Immature natural killer cell (primary cell): ENCODE measurements at places on chromosomes 4 and X. TPM values are rescaled to one million over a fixed set of nuclear protein-coding genes. Genes with fewer than 3 reads are reported as not detected.

Gene PABPC1L2B
- polyA plus RNA-seq = not detected

GRCh38 chr4:175238827-175239517, 320.8 kb downstream of the ADAM29 start:
- DNase-seq = no peak

DNA sequence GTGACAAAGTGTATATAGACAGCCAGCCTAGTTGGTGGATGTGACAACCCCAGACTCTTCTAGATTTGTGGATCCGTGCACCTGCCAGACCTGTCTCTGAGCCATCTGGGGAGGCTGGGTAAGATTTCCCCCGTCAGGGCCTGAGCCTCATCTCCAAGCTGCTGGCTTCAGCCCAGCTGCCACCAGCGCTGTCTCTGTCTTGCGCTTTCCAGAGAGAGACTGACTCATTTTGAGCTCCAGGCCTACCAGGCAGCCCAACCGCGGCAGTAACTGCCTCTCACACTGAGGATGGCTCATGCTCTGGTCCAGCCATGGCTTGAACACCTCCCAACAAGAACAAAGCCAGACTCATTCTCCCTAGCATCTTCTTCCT, 26.4 kb downstream of the NOP14 start:
- no peak for DNase-seq

Gene PNCK
- not detected for polyA plus RNA-seq

Gene PPP2R2C
- not detected for polyA plus RNA-seq

Gene AFAP1
- polyA plus RNA-seq = 1.2 TPM

DNA sequence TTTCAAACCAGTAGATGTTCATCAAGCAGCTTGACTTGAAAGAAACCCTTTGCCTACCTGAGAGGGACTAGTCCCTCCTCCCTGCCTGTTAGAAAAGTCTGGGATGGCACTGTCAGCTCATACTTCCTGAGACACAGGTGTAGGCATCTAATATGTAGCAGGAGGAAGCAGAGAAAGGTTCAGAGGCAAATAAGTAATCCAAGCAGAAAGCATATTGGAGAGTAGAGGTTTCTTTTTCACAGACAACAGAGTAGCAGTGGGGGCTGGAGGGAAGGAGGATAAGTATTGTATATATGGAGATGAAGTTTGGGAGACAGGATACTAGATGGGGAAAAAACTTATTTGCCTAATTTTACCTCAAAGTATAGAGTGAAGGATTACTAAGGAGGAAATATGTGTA, 81.5 kb downstream of the FNIP2 start:
- DNase-seq = no peak

DNA sequence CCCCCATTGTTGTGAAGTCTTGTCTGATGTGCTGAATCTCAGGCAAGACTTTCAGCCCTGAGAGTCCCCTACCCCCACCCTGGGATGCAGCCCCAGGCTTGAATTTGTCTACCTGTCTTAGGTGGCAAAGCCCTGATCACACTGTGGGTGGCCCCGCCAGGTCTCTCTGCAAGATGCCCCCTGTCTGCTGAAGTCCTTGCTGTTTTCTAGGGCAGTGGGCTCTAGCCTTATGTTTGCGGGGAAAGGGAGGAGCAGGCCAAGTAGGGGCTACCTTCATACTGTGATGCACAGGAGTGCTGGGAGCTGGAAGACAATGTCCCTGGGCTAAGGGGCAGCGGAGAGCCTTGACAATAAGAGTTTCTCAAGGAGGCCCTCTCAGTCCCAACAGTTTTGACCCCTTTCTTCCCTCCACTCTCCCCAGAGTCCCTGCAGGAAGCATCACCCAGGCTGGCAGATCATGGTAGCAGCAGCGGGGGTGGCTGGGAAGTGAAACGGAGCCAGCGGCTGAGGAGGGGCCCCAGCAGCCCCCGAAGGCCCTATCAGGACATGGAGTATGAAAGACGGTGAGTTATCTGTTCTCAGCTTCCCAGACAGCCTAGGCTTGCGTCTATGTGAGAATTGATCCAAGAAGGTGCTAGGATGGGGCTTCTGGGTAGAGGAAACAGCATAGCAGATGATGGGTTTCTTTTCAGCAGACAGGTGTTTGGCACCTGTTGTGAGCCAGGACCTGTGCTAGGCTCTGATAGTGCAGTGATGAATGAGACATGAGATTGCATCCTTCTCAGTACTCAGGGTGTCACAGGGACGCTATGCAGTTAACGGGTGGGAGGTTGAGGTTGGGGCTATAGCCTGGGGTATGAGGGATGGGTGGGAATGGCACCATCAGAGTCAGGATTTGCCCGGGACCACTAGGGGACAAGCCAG, 2.2 kb downstream of the RBM10 start:
- no peak for DNase-seq

DNA sequence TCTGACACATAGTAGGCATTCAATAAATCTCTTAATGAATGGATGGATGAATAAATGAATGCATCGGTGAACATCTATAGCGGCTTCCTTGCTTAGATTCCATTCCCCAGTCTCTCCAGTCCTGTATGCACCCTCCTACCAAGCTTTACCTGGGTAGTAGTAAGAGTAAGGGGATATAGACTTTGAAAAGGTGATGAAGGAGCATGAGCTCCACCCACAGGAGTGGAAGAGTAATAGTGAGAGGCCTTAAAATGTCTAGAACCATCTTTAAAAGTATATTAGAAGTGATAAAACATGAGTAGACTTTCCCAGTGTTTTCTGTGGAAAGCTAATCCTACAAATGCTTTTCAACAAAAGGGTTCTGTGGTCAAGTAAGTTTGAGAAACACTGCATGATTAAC, 35.5 kb upstream of the GPC3 start:
- no peak for DNase-seq

Gene CD38
- polyA plus RNA-seq = 33.4 TPM

- no peak for DNase-seq
These were observed 58.5 kb upstream of the PRDM8 start for GRCh38 chr4:80138551-80139538.

- DNase-seq = no peak
These were observed 83.8 kb upstream of the LCORL start for GRCh38 chr4:18105030-18106011.
